ENCODE measurements at places on chromosomes 16 and 17.

DNA sequence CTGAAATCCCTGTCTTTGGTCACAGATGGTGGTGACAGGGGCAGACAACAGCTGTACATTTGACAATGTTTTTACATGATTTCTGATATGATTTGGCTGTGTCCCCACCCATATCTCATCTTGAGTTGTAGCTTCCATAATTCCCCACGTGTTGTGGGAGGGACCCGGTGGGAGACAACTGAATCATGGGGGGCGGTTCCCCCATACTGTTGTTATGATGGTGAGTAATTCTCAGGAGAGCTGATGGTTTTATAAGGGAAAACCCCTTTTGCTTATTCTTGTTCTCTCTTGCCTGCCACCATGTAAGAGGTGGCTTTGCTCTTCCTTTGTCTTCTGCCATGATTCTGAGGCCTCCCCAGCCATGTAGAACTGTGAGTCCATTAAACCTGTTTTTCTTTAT lies 353.9 kb downstream of the CPPED1 start:
- DNase-seq = peak; percentile 16

GRCh38 chr16:4836727-4837126 lies 10.4 kb downstream of the GLYR1 start:
- no peak for DNase-seq

- DNase-seq = no peak
Observed at GRCh38 chr17:47713980-47714700, 18.9 kb upstream of the TBX21 start.

GRCh38 chr16:3513892-3514583 lies 13.2 kb downstream of the CLUAP1 start:
- no peak for DNase-seq

DNA sequence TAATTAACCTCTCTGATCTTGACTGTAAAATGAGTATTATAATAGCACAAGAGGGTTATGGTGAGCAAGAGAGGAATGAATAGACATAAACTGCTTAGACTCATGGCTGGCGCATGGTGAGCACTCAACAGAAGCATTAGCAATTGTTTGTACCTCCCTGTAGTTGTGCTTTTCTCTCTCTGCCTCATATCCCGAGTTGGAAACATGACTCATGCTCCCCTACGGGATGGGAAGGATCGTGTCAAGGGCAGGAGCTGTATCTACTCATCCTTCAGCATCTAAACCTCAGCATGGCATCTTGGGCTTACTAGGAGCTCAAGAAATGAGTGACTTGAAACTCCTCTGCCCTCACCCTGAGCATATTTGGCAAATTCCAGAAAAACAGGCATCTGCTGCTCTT lies 299.6 kb downstream of the MAP2K4 start:
- DNase-seq = peak; percentile 16

GRCh38 chr17:18025241-18025944 lies 13.6 kb downstream of the ATPAF2 start:
- no peak for DNase-seq

- DNase-seq = peak; percentile 5
Observed at GRCh38 chr16:7025616-7026190, 306.9 kb upstream of the RBFOX1 start.

DNA sequence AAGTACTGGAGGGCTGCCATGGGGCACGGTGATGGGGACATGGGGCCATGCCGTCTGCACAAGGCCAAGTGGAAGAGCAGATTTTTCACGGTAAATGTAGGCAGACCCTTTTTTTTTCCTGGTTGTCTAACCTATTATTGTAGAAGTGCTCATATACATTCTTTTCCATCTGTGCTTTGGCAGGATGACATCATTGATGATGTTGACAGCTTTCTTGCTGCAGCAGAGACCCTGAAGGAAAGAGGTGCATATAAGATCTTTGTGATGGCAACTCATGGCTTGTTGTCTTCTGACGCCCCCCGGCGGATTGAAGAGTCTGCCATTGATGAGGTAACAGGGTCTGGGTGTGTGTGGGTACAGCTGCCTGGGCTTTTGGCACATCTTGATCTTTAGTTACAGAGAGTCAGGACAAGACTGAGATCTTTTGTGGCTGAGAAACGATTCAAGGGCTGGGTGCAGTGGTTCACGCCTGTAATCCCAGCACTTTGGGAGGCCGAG lies 23.3 kb upstream of the SLC5A10 start:
- DNase-seq = no peak

DNA sequence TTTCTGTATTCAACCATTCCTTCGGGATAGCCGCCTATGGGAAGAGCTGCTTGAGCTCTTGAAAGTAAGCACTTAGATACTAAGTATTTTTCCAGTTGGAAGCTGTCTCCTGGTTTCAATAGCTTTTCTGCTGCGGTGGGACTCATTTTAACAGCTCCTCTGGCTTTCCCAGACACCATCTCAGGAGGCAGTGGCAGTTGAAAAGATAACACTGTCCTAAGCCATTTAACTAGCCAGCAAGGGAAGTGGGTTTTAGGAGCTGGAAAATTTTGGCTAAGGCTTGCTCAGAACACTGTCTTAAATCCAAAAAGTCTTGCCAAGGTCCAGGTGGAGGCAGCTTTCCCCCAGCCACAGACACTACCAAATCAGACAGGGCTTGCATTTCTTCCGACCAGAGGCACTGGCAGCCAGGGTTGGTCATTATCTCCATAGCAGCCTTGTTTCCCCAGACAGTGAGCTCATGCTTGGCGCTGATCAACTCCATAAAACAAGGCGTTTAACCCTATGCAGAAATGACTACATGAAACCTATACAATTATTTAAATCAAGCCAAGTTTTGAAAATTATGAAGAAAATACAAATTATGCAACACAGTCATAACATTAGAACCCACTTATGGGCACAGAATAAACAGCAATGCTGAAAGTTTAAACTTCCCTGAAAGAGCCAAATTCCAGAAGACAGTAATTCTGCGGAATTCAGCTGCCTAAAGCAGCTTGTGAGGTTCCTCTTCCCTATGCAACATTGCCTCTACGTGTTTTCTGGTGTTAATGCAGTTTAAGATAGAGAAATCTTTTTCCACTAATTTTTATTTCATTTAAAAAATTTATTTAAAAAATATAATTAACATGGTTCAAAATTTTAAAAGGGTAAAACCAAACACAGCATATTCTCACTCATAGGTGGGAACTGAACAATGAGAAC lies 25.0 kb downstream of the GABARAPL2 start:
- peak; percentile 81 for DNase-seq

- DNase-seq = no peak
Observed at GRCh38 chr16:991345-991744, 9.8 kb downstream of the SOX8 start.

DNA sequence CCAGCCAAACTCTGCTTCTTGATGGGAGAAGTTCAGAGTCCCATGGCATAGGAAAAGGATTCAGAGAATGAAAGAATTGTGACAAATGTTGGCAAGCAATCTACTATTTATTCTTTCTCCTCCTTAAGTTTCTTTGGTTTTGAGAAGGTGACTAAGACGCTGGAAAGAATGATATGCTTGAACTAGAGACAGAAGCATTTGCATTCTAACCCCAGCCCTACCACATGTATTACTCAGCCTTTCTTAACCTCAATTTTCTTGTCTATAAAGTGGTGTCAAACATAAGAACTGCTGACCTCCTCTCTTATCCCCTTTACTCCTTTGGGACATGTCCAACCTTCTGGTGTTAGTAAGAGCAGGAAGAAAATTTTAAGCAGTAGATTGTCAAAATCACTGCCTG lies 124.7 kb downstream of the HS3ST2 start:
- DNase-seq = no peak

DNA sequence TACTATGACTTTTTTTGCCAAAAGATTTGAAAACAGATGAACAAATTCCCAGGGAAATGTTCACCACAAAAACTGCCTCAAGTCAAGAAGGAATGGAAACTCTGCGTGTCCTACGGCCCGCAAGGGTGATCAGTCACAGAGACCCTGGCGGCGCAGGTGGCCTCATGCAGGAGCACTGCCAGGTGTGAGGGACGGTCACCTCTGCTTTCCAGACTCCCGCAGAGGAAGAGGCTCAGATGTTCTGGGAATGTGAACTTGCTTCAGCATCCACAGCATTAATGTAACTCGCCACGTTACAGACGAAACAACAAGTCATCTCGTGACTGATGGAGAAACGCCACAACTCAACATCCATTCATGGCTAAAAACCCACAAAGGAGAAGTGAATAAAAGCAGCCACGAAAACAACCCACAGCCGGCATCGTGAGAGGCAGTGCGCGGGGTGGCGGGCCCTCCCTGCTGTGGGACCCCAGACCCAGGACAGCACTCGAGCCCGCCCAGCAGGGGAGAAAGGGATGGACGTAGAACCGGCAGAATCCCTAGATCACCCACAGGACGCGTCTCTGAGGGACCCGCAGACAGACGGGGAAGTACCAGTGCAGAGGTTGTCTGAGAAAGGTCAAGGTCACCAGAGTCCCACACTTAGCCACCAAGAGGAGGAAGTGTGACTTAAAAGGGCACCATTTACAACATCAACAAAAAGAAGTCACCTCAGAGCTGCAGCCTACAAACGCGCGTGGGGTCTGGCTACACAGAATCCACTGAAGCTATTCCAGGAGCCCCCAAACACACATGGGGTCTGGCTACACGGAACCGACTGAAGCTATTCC lies 76.9 kb upstream of the GNG13 start:
- DNase-seq = no peak

DNA sequence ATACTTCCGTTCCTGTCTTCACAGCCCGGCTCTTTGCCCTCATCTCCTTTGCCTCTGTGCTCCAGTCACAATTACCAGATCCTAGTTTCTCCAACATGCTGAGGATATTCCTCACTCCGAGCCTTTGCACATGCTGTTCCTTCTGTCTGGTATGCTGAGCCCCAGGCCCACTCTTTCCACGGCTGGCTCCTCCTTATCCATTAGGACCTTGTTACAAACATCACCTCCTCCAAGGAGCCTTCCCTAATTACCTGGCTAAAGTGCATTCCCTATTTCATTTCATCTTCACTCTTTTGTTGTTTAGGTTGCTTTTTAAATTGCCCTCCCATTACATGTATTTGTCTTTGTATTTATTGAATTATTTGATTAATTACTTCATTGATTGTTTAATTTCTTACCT lies 14.9 kb upstream of the ADGRG1 start:
- no peak for DNase-seq

DNA sequence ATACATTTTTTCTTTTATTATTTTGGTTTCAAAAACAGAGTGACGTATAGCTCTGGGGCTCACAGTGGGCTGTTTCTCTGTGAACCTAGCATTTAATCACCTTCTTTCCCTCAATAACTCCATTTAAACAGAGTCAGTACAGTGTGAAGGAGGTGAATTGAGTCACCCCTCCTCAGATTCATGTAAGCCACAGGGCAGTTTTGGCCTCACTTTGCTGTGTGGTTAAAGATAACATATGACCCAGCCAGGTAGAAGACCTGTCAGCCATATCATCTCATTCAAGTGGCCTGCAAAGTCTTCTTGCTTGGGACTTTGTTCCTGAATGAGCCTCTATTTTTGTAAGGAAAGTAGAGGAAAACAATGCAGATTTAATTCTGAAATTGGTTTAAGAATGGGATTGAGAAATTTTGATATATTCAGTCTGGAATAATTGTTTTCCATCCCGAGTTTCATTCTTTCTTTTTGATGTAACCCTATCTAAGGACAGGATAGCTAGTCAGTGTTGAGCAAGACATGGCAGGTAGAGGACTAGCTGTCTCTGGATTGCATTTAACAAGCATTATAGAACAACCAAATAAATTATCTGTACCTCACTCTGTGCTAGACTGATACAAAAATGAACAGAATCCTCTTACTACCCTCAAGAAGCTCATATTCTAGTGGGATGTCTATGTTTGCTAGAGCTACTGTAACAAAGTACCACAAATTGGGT lies 13.1 kb downstream of the MAP2K6 start:
- DNase-seq = no peak

- DNase-seq = no peak
Observed at GRCh38 chr17:50961282-50962220, 95.4 kb upstream of the TOB1 start.

- no peak for DNase-seq
Observed at GRCh38 chr17:43849116-43849515, 2.1 kb downstream of the CD300LG start.

DNA sequence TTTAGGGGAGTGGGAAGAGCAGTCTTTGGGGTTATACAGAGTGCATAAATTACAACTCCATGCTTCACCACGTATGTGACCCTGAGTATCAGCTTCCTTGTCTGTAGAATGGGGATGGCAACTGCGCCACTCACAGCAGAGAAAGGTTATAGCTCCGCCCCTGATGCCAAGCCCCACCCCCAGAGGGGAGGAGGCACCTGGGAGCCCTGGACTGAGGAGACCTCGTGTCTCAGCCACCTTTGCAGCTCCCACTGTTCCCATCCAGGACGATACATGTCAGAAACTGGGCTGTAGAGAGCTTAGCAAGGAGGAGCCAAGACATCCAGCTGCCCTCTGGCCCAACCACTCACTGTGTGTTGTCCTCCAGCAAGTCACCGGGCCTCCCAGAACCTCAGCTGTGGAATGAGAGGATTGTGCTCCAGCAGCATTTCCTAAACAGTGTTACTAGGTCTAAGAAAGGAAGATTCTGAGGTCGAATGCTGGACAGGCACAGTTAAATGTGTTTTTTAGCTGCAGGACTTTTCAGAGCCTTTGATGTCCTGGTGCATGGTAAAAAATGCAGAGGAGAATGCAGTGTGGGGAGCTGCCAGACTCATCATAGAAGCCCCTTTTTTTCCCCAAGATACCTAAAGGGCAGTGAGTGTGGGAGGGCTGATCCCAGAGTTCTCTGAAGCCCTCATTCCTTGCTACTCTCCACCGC lies 49.4 kb downstream of the BEAN1 start:
- DNase-seq = no peak

DNA sequence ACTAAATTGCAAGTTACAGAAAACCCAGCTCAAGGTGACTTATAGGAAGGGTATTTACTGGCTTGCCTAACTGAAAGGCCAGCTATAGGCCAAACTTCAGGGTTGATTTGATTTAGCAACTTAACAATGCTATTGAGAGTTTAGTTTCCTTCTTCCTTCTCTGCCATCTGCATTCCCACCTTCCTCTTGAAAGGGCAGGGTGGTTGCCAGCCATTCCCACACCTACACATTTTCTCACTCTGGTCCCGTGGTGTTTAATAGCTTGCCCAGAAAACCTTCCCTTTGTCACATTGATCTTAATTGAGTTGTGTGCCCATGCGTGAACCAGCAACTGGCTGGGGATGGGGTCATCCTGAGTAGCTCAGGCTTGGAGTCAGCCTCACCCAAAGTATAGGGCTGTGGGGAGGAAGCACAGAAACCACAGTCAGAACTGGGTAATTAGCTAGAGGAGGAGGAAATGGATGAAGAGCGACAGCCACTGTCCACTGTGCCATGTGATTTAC lies 194.7 kb downstream of the SPECC1 start:
- DNase-seq = no peak

Measured in fibroblast of upper back skin (primary cell).